ENCODE measurements at places on chromosomes 5 and 9.

DNA sequence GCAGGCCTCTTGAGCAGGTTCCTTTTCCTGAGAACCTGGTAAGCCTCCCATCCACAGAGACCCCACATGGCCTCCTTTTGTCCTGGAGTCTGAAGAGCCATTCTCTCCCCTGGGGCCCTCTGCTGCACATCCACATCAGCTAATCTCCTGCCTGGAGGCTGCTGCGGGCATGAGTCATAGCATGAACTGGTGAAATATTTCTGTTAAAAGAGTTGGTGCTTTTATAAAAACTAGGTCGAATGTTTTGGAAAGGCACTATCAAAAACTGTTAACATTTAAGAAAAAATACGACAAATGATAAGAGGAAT lies 399.4 kb downstream of the CTNND2 start:
- no peak for DNase-seq

DNA sequence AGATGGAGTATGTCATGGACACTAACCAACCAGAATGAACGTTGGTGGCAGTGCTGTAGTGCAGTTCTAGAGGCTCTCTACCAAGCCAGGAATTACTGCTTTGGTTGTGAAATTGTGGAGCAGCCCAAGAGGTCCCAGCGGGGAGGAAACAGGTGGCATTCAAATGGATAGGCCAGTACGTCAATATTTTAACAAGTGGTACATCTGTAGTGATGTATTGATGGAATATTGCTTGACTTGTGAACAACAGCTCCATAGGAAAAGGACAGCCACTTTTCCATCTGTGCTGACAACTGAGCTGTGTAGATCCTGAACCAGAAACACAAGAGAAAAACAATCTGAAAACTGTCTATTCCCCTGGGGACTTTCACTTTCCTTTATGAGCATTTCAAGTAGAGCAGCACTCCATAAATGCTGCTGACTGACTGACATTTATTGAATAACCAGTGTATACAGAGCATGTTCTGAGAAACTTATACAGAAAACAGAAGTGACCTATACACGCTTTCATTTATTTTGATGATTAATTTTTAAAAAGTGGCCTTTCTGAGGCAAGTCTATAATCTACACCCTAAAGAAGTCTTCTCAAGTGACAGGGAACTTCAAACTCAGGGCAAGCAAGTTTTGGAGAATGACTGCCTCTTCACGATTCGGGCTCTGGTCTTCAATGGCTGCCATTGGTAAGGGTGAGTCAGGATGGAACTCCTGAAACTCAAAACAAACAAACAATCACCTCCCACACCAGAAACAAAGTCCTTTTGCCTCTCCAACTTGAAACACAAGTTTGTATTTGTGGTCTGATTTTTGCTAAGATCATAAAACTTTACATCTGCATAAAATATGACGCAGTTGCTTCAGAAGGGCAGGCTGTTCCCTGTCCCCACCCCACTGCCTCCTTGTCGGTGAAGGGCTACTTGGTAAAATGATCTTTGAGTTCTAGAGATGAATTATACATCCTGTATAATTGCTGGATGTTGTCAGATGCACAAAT lies 362.4 kb downstream of the NDUFS4 start:
- no peak for DNase-seq

GRCh38 chr5:3341446-3342240 lies 254.0 kb upstream of the IRX1 start:
- no peak for DNase-seq

DNA sequence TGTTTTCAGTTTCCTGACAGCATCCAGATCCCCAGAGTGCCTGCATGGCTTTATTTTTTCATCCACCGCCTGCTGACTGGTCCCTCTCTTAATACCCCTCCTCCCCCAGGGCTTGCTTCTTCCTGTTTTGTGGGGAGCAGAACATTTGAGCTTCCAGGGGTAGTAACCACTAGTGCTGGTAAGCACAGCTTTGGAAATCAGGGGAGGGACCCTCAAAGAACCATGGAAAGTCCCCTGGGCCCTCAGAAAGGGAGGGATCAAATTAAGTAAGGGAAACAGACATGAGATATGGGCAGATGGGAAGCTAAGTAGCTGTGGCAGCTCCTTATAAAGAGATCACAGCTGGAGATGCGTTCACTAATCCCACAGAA lies 26.8 kb downstream of the GRIA1 start:
- no peak for DNase-seq

DNA sequence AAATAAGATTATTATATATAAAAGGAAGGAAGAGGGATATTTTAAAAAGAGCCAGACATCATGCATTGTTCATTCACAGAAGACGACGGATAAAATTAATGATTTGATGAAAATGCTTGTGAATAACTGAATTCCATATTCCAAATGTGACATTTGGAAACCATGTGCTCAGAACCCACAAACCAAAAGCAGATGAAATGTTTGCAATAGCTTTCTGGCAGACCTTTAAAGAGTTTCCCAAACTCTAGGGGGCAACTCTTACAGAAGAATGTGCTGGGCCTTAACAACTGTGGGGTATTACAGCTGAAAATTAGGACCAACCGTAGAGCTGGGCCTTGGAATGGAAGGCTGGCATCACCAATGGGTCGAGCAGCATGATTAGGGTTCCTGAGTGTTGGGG lies 471.0 kb downstream of the EFNA5 start:
- no peak for DNase-seq

DNA sequence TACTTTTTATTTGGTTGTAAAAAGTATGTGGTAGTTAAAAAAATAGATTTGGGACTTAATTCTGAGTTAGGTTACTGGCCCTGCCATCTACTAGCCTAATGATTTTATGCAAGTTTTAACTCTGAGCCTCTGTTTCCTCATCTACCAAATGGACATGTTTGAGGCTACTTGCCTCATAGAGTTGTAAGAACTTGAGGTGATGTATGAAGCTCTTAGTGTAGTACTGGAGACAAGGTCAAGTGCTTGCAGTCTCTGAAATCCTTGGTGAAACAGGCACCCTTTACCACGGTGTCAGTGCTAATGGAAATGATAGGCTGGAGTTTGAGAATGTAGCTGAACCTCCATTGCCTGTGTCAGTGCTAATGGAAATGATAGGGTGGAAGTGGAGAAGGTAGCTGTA lies 15.3 kb downstream of the GPR107 start:
- no peak for DNase-seq

GRCh38 chr5:173704615-173705511 lies 88.4 kb upstream of the BOD1 start:
- DNase-seq: no peak

DNA sequence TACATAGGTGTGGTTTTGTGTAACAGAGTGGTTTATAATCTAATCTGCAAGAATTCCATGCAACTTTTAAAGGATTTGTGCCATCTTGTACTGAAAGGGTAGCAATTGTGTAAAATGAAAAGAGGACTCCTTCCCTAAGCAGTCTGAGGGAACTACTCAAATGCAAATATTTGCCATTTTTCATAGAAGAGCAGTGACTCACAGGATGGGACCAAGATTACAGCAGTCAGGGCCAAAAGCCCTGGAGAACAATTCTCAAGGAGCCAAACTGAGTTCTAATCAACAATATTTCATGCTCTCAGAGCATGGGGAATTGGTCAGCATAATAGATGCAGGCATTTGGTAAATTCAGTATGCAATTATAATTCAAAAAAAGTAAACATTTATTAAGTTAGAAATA lies 495.8 kb downstream of the CHSY3 start:
- DNase-seq: no peak

GRCh38 chr5:10663489-10664179 lies 97.4 kb downstream of the DAP start:
- DNase-seq: no peak

DNA sequence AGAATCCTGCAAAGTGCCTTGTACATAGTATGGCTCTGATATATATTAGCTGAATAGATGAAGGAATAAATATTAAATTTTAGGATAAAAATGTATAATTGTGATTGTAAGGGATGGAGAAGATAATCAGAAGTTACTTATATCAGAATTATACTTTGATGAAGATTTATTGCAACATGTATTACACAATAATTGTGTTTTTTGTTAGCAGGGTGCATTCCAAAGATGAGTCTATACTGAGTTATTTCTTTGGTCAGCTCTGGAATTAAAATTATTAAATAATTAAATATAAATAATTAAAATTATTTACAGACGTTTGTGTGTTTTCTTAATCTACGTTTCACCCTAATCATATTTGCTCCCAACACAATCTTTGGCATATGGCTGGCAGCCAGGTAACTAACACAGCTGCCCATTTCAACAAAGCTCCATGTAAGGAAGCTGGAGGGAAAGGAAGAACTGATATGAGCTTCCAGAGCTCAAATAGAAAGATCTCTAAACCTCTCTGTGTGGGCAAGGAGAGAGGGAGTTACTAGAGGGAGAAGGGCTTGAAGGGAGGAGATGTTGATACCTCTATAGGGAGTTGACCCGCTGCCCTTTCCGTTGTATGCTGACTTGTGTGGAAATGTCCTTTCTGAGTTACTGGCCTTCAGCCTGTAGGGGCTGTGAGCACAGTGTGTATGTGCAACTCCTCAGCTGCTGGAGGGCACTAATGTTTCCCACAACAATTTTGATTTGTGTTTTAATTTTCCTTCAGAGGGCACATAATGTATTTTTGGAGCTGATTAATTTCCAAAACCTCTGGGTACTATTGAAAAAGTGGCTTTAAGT lies 403.4 kb downstream of the MAN2A1 start:
- DNase-seq: no peak

- DNase-seq: no peak
Observed at GRCh38 chr9:37938121-37938891, 34.4 kb upstream of the SLC25A51 start.

DNA sequence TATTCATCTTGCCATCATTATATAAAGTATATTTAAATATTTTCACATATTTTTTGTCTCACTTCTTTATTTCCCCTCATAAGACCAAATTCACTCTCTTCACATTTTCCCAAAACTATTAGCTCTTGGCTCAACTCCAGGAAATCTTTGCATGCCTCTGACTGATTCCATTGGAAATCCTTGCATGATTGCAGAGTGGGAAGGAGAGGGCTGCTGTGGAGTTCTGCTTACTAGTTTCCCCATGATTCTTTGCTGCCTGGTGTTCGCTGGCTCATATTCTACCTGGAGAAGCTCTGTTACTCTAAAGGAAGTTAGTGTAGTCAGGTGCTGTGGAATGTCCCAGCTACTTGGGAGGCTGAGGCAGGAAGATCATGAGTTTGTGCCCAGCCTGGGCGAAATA lies 41.9 kb downstream of the LIX1 start:
- no peak for DNase-seq

DNA sequence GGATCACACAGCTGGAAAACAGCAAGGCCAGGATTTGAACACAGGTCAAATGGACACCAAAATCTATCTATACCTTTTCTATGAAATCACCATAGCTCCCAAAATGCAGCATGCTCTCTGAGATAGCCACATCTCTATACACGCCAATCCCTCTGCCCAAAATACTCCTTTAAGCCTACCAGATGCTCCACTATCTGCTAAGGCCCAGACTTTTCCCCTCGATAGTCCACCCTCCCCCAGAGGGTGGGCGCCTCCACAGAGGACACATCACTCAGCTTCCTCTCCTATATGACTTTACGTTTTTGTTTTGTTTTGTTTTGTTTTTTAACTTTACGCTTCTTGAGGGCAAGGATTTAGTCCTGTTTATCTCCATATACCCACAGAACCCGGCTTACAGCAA lies 46.8 kb downstream of the MTMR12 start:
- DNase-seq: no peak
